Right hindlimb (tissue), 1 donor: ENCODE measurements at places on chromosomes 1 and 21.

DNA sequence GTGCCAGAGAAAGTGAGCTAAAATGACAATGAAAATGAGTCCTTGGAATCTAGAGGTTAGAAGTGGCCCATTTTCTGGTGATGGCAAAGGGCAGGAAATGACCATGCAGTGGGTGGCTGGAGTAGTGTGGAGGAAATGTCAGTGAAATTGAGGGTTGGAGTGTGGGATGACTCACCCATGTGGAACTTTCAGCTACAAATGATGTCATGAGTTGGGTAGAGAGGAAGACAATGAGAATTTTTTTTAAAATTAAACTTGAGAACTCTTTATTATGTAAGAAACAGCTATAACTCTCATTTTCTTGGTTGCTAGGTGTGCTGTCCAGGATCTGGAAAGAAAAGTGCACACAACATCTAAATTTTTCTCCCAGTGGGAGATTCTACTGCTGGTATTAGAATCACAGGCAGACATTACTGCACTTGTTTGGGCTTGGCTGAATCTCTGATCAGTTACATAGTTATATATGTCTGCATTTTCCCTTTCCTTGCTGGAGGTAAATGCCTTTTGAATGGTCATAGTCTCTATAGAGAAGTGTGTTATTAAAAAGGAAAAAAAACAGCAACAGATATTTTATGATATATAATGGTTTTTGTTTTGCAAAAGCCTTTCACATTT, 56.8 kb upstream of the GNG12 start:
- DNase-seq = peak; percentile 38

DNA sequence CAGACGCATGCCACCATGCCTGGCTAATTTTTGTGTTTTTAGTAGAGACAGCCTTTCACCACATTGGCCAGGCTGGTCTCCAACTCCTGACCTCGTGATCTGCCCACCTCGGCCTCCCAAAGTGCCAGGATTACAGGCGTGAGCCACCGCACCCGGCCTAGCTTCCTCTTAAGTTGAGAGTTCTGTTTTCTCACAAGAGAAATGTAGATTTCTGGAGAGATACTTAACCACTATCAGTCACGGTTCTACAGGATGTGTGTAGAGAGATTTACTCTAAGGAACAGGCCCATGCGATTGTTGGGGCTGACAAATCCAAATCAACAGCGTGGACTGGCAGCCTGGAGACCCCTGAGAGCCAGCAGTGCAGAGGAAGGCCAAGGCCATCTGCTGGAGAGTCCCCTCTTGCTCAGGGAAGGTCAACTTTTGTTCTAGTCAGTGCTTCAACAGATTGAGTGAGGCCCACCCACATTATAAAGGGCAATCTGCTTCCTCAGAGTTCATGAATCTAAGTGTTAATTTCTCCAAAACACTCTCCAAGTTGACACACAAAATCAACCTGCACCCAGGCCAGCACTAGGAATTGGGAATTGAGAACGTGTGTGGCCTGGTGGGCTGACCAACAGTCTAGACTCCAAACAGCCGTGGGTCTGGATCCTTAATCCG, 38.7 kb downstream of the CHAF1B start:
- no peak for DNase-seq

DNA sequence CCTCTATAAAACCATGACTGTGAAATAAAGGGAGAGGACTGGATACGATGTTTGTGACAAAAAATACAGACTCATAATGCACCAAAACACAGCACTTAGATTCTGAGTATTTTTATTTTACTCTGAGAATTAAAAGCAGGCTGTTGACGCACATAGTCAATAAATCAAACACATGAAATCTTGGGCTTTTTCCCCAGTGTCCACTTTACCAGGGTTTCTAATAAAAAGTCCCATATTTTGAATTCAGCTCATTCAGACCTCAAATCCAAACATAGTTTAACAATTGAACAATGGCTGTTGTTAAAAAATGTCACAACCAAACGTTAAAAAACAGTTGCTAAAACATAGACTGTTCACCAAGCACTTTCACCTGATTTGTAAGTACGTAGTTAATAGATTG, 553.4 kb downstream of the LTN1 start:
- DNase-seq = no peak

DNA sequence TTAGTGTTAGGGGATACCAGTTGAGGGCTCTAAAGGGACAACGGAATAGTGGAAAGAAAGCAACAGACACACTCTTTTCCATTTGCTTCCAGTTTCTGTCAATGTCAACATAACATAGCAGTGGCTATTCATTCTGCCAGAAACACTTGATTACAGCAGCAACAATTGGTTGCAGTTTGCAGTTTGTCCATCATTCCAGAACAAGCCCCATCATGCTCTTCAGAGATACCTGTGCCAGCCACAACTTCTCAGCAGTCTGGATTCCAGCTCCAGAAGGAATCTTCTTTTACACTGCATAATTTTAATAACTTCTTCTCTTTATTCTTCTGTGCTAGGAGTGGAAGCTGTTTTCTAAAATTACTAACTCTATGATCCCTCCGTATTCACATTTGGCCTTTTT, 1521.4 kb downstream of the PLA2G4A start:
- no peak for DNase-seq

- no peak for DNase-seq
Observed at GRCh38 chr1:42974767-42975437, 16.2 kb upstream of the SLC2A1 start.
